Muscle of arm (tissue), 14 donors: ENCODE measurements at places on chromosomes 5 and 9.
A peak's percentile ranks its signal among the peaks of the same experiment; 100 is the strongest.

GRCh38 chr9:134338394-134339182 lies 12.3 kb downstream of the RXRA start:
- no peak for DNase-seq

GRCh38 chr5:127097278-127097677 lies 24.0 kb upstream of the C5orf63 start:
- DNase-seq: no peak

DNA sequence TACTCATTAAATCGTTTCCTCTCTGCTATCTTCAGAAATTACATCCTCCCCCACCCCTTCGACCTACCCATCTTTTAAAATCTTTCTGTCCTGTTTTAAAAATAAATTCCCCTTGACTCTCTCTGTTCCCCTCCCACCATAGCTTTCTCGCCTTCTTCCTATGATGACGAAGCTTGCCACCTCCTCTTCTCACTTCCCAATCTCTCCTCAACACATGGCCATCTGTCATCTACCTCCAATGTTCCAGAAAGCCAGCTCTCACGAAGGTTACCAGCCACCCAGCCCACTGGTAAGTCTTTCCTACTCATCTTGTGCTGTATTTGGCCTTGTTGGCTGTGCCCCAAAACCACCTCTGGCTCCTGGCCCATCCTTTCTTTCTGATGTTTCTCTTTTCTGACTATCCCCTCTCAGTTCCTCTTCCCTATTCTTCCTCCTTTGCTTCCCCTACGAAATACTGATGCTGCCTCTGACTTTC lies 346.3 kb downstream of the ENC1 start:
- no peak for DNase-seq

GRCh38 chr5:154801083-154801482 lies 45.9 kb downstream of the LARP1 start:
- no peak for DNase-seq

GRCh38 chr5:132424167-132424880 lies 54.8 kb downstream of the SLC22A5 start:
- no peak for DNase-seq

DNA sequence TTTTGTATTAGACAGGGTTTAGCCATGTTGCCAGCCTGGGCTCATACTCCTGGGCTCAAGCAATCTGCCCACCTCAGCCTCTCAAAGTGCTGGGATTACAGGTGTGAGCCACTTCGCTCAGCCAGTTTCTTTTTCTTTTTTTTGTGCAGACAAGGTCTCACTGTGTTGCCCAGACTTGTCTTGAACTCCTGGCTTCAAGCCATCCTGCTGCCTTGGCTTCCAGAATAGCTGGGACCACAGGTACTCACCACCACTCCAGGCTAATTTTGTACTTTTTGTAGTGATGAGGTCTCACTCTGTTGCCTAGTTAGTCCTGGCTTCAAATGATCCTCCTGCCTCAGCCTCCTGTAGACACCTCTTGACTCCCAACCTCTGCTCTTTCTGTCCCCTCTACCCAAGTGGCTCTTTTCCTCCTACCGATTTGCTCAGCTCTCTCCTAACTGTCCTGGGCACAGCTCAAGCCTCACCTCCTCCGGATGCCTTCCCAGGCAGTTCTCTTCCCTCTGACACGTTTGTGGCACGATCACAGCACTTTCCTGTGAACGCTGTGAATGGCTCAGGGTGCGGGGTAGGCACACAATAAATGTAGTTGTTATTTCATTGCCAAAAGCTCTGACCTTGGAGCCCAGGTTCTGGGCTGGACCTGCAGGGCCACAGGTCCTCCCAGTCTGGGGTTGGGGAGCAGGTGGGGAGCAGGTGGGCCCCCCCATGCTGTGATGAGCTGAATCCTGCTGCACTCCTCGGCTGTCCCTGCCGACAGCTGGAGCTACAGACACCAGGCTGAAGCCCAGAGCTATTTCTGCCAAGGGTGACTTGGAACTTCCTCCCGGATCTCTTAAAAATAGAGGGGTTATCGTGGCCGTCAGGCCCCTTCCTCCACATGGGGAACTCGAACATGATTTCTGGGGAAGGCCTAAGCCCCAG lies 23.9 kb downstream of the GFI1B start:
- DNase-seq: no peak

- no peak for DNase-seq
These were observed 25.0 kb upstream of the F2R start for GRCh38 chr5:76690704-76691466.

GRCh38 chr9:132441404-132441803 lies 31.4 kb downstream of the CFAP77 start:
- DNase-seq: no peak

DNA sequence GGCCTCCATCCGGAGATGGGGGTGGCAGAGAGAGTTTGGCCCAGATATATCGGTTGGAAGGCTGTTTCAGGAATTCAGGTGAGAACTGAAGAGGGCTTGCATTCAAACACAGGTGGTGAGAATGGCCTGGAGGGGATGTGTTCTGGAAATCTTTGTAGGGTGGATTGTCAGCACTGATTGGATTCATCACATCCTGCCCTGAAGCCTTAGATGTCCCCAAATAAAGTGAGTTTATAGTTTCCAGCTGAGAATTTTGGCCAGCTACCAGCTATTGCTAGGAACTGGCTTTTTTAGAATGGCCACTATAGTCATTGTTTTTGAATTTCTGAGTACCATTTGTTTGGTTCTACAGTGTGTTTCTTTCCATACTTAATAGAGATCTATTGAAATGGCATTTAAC lies 46.1 kb upstream of the ANKH start:
- peak; percentile 42 for DNase-seq

DNA sequence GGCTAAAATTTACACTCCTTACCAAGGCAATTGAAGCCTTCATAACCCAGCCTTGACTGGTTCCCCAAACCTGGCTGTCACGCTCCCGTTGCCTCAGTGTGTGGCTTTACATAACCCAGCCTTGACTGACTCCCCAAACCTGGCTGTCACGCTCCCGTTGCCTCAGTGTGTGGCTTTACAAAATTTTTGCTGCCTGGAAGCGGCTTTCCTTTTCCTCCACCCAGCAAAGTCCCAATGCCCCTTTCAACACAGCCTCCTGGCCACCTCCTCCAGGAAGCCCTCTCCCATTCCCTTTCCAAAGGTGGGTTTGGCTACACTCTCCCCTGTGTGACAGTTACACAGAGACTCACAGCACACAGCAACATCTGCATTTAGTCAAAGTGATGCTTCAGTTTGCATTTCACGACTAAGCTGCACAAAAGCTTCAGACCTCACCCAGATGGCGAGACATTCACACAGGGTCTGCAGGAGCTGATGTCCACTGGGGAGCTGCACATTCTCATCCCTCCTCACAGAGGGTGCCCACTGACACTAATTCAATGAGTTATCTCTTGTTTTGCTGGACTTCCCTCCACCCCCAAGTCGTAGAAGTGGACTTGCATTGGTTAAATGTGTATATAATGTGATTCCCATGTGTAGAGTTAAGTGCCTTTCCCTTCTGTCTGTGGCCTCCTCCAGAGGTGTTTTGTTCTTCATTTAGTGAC lies 156.6 kb upstream of the PHYKPL start:
- DNase-seq: no peak

- no peak for DNase-seq
These were observed 1.1 kb upstream of the SNX24 start for GRCh38 chr5:122844136-122844909.

GRCh38 chr9:127366594-127366993 lies 30.4 kb upstream of the SLC2A8 start:
- no peak for DNase-seq

DNA sequence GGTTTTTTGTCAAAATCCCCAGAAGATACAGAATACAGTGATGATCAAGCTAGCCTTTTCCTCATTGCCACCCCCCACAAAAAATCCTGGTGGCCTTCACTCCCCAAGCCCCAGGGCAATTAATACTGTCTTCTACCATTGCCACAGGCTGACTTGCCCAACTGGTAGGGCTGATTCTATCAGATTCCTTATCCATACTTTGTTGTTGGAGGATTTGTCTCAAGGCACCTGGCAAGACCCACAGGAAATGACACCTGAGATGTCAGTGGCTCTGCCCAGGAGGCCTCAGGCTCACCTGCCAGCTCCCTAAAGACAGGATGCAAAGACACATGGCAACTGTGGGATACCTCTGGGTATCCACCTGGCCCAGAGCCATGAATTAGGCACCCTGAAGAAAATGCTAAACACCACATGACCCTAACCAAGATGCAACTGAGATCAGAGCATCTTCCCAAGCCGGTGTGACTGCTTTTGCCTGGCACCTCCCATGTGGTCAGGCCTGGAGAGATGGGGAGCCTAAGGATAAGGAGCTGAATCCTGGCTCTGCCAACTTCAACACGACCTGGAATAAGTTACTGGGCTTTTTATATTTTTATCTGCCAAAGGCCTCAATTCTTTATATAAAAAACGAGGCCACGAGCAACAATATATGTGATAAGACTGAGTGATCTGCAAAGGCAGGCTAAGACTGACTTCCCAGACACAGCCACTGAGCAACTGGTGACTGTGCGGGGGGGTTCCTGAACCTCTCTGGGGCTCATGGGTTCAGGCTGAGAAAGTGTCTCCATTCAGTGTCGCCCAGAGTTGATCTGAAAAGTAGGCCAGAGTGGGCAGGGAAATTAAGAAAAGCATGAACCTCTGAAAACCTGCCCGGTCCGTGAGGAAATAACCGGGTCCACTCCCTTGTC lies 944 bp downstream of the ATOX1 start:
- no peak for DNase-seq

GRCh38 chr9:36119476-36119875 lies 17.1 kb upstream of the GLIPR2 start:
- DNase-seq: no peak

DNA sequence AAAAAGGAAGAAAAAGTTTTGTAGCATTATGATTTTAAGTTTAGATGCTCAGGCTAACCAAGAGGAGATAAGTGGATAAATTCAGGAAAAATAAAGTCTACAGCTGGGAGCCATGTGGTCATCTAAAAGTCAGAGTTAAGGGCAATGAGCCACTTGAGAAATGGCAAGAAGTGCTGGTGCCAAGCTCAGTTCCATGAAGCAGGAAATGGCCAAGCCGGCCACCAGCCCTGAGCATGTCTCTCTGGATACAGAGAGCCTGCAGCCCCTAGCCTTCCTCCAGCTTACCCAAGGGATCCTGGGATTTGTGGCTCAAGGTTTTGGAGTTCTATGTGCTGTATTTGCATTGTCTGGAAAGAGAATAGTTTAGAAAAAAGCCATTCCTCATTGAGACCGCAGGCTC lies 12.2 kb upstream of the S1PR3 start:
- DNase-seq: no peak

DNA sequence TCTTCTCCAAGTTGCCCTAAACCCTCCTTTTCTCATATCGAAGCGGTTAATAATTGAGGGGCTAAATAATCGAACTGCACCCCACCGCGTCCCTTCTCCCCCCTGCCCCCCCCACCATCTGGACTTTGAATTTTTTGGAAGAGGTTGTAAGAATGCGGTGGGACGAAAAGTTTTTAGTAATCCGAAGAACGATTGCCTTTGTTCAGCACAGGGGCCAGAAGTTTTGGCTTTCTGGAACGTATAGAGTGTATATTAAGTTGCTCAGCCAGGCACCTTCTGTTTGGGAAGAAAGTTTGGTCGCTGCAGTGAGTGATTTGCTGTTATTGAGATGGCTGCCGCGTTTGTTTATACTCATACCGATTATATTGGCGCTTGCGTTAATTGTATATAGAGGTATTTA lies 518 bp downstream of the ERBIN start:
- DNase-seq: peak; percentile 38

GRCh38 chr9:121340676-121341392 lies 29.2 kb downstream of the STOM start:
- DNase-seq: no peak

DNA sequence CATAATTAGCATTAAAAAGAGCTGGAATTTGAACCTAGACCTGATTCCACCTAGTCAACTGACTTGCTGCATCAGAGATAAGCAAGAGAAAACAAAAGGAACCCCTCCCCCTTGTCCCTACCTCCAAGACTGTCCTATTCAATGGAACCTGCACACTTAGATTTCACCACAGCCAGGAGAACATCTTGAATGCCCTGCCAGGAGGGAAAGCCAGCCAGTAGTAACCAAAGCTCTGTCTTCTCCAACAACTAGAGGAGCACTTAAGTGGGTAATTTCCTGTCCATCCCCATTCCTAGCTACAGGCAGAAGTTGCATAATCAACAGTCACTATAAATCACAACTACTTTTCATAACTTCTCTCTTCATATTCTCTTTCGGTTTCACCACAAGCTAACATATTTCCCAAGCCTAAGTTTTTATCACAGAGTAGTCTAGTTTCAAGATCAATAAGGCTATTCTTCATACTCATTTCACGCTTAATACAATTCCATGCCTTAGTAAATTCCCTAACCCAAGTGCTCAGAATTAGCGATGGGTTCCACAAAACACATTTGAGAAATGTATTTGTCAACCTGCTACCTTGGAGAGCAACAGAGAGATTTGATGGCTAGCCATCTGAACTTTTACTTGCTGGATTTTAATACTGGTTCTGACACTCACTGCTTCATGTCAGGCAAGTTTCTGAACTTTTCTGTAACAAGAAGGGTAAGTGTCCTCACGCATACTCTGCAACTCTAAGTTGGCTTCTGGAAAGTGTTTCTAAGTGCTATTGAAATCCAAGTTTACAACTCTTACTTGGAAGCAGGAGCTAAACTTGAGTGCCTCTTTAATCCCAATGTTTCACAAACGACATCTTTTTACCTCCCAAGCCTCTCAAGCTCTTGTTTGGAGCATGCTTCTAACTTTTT lies 2.0 kb downstream of the DENND1A start:
- no peak for DNase-seq
